Tongue (tissue), 3 donors: ENCODE measurements at places on chromosomes 6 and 20. TPM values are rescaled to one million over a fixed set of nuclear protein-coding genes. Genes with fewer than 3 reads are reported as not detected.

The ZNF451 gene
- total RNA-seq, result 94.6 TPM

The TIAM2 gene
- 32.2 TPM for total RNA-seq

The FGD2 gene
- 13.1 TPM for total RNA-seq

The FAM83B gene
- total RNA-seq, result 13.8 TPM

The TJAP1 gene
- 26.8 TPM for total RNA-seq

The SLC35D3 gene
- not detected for total RNA-seq

The CFB gene
- 7.1 TPM for total RNA-seq

The RAET1L gene
- total RNA-seq, result 3.3 TPM

The MTHFD1L gene
- 14.5 TPM for total RNA-seq

The ADGRG6 gene
- total RNA-seq, result 55.9 TPM

The FOXS1 gene
- 3.6 TPM for total RNA-seq

The WFDC5 gene
- not detected for total RNA-seq

The TOP1 gene
- total RNA-seq, result 33.6 TPM

The MTFR2 gene
- total RNA-seq, result 1.9 TPM

The SIGLEC1 gene
- 2.2 TPM for total RNA-seq

The NUP43 gene
- total RNA-seq, result 27.6 TPM

The PLCB1 gene
- total RNA-seq, result 30.9 TPM

The TRIM40 gene
- not detected for total RNA-seq

The GFOD1 gene
- 16.0 TPM for total RNA-seq

The KCNQ2 gene
- 2.6 TPM for total RNA-seq
